ENCODE measurements at places on chromosomes 7 and 10.

- no peak for DNase-seq
These were observed 122.0 kb downstream of the ARL4A start for GRCh38 chr7:12809476-12809875.

DNA sequence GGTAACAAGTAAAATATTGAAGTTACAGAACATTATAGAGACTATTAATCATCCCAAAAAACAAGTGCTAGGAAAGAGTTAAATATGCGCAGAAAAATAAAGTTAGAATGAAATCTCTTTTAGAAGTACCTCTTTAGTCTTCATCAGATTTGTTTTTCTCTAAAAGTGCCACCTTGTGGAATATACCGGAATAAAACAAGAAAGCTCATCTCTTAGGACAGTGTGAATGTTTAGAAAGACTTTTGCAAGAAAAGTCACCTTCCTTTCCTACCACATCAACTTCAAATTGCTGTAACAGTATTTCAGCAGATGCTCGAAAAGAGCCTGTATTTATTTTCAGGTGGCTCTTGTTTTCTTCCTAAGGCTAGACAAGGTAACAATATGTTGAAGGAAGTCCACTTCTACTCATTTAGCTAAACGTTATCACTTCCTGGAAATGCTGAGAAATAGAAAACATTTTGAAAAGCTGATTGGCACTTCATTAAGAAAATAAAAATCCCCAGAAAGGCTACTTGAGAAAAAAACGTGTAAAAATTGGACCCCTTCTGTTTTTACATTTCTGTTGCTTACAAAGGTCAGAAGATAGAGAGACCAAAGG is 19.8 kb upstream of the FAM133B start:
- DNase-seq: no peak

GRCh38 chr10:87734987-87735827 is 75.5 kb downstream of the PAPSS2 start:
- DNase-seq: no peak

GRCh38 chr7:43011879-43012278 is 79.7 kb downstream of the MRPL32 start:
- no peak for DNase-seq

- no peak for DNase-seq
These were observed 33.6 kb downstream of the PDE1C start for GRCh38 chr7:32036557-32036956.

GRCh38 chr10:131424053-131424452 is 112.5 kb upstream of the TCERG1L start:
- no peak for DNase-seq

- no peak for DNase-seq
These were observed 133.9 kb downstream of the AUTS2 start for GRCh38 chr7:69732203-69732602.

DNA sequence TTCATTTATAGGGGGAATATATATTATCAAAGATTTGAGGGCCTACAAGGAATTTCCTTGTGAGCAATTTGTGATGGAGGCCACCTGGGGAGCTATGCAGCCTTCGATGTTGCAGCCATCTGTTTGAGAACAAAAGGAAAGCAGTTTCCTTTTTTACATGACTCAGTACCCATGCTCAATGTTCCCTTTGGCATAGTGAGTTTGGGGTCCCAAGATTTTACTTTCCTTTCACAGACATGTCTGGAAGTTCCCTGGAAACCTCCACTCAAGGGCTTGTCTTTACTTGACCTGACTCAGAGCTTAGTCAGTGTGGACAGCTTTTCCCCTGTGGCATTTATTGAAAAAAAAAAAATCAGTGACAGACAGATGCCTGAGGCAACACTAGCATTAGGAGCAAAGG is 73.5 kb upstream of the VIPR2 start:
- no peak for DNase-seq

DNA sequence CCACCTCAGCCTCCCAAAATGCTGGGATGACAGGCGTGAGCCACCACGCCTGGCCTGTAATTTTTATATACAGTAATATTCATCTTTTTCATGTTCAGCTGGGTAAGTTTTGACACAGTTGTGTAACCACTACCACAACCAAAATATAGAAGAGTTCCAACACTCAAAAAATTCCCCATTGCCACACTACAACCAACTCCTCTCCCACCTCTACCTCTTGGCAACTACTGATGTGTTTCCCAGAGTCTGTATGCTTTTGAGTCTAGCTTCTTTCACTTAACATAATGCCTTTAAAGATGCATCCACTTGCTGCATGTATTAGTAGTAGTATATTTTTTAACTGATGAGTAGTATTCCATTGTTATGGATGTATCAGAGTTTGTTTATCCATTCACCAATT is 90.7 kb downstream of the SRPK2 start:
- DNase-seq: peak; percentile 46

- peak; percentile 93 for DNase-seq
These were observed 1.5 kb downstream of the PVRIG start for GRCh38 chr7:100221231-100221718.

DNA sequence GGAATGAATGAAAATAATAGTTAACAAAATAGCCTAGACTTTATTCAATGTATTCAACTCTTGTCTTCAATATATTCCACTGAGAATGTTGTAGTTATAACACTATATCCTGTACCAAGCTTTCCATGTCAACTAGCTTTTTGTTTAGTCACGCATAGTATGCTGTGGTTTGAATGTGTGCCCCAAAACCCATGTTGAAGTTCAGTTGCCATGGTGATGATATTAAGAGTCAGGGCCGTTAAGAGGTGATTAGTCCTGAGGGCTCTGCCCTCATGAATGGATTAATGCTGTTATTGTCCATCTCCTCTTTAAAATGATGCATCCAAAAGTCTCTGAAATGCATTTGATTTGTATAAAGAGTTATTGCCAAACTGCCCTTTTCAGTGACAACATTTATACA is 887.6 kb downstream of the NRG3 start:
- DNase-seq: no peak

- DNase-seq: no peak
These were observed 68.7 kb downstream of the TAX1BP1 start for GRCh38 chr7:27808626-27809025.

GRCh38 chr7:101677797-101678479 is 48.8 kb upstream of the MYL10 start:
- DNase-seq: no peak

GRCh38 chr10:72461085-72461484 is 106.4 kb upstream of the DNAJB12 start:
- no peak for DNase-seq

- no peak for DNase-seq
These were observed 39.5 kb downstream of the CPED1 start for GRCh38 chr7:121027761-121028669.

DNA sequence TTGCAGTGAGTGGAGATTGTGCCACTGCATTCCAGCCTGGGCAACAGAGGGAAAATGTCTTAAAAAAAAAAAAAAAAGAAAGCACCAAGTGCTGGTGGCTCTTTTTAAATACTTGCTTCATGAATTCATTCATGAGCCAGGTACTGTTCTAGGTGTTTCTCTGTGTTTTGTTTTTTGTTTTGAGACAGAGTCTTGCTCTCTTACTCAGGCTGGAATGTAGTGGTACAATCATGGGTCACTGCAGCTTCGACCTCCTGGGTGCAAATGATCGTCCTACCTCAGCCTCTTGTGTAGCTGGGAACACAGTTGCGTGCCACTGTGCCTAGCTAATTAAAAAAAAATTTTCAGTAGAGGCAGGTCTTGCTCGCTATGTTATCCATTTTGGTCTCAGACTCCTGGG is 5.3 kb downstream of the STOX1 start:
- no peak for DNase-seq

- no peak for DNase-seq
These were observed 320.2 kb downstream of the AHR start for GRCh38 chr7:17618652-17618974.

DNA sequence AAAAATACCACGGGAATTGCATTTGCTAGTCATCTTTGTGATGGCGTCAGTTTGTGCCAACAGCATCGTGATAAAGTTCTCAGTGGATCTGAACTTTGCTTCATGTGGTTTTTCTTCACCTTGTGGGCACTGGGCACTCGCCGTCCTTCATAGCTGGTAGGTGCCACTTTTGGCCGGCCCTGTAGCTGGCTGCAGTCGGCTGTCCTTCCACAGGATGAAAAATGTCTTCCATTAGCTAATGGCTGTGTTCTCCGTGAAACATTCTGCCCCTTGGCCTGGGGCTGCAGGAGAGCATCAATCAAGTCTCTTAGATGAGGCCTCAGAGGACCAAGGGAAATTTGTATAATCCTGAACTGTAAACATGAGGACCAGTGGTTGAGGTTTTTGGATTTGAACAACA is 145.3 kb downstream of the DYNC1I1 start:
- no peak for DNase-seq

DNA sequence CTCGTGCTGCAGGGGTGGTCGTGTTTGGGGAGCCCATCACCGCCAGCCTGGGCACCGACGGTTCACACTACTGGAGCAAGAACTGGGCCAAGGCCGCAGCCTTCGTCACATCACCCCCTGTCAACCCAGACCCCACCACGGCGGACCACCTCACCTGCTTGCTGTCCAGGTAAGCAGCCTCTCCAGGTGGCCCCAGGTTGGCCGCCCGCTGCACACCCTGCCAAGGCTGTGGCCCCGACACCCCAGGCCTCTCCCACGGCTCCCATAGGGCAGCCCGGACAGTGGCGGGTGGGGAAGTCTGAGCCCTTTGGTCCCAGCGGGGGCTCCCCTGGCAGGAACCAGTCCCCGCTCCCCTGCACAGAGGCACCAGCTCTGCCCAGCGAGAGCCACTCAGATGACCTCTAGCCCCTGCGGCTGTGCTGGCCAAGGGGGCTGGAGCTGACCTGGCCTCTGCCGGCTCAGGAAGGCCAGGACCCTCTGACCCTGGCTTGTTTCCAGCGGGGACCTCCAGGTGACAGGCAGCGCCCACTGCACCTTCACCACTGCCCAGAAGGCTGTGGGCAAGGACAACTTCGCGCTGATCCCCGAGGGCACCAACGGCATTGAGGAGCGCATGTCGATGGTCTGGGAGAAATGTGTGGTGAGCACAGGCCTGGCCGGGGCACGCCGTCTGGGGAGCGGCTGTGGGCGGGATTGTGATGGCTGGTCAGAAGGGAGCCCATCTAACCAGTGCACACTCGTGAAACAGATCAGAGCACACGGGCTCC is 13.8 kb downstream of the DPYSL4 start:
- no peak for DNase-seq

DNA sequence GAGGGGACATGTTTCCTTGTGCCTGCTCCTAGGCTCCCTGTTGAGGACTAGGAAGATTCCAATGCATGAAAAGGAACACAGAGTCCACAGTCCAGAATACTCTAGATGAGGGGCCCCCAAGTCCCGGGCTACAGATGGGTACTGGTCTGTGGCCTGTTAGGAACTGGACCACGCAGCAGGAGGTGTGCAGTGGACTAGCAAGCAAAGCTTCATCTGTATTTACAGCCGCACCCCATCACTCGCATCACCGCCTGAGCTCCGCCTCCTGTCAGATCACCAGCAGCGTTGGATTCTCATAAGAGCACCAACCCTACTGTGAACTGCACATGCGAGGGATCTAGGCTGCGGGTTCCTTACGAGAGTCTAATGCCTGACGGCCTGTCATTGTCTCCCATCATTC is 233.0 kb upstream of the MKLN1 start:
- DNase-seq: no peak

DNA sequence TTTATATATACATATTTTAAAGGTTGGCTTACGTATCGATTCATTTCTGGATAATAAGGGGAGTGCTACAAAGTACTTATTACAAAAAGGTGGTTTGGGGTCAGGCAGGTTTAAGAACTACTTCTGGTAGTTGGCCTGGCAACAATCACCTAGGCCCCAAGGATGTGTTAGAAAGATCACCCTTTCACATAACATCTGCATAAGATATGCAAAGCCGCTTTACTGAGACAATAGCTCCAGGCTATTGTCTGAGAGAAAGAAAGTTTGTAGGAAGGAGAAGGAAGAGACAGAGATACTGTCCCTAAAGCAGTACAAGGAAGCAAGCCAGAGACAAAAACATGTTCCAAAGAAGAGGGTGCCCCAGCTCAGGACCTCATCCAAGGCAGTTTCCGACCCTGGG is 6.2 kb downstream of the PAXIP1 start:
- no peak for DNase-seq

DNA sequence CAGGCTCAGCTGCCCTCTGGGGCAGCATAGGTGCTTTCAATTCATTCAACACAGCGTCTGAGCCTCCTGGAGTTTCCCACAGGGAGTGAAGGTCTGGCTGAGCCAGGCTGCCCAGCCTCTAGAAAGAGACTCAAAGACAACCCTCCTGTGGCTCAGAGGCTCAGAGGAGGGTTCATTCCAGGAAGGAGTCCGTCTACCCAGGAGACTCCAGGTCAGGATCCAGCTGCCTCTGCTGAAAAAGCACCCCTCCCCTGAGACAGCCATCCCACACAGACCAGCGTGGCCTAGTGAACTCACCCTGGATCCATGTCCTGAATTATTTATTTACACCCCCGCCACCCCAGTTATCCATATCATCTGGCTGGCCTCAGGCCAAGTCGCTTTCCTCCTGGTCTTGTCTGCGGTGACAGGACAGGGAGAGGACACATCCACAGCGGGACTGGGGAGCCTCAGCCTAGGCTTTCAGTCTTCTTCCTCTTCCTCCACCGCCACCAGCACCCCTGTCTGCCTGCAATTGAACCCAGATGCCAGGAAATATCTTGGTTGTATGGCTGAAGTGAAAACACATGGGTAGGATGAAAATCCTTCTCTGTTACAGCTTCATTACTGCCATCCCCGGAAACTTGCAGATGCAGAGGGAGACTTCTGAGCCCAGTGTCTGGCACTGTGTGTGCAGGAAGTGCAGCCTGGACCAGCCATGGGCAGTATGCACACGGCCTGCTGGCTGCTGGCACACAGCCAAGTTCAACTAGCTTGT is 44.0 kb upstream of the COL13A1 start:
- DNase-seq: no peak
